Stomach (tissue), 19 donors: ENCODE measurements at places on chromosomes 5 and 9. TPM values are rescaled to one million over a fixed set of nuclear protein-coding genes. Genes with fewer than 3 reads are reported as not detected.
A peak's percentile ranks its signal among the peaks of the same experiment; 100 is the strongest.

Gene ARSI
- polyA plus RNA-seq = 0.35 TPM

Gene BARHL1
- not detected for polyA plus RNA-seq

Gene EXOSC2
- 14.5 TPM for polyA plus RNA-seq

Gene CDO1
- 1.8 TPM for polyA plus RNA-seq

DNA sequence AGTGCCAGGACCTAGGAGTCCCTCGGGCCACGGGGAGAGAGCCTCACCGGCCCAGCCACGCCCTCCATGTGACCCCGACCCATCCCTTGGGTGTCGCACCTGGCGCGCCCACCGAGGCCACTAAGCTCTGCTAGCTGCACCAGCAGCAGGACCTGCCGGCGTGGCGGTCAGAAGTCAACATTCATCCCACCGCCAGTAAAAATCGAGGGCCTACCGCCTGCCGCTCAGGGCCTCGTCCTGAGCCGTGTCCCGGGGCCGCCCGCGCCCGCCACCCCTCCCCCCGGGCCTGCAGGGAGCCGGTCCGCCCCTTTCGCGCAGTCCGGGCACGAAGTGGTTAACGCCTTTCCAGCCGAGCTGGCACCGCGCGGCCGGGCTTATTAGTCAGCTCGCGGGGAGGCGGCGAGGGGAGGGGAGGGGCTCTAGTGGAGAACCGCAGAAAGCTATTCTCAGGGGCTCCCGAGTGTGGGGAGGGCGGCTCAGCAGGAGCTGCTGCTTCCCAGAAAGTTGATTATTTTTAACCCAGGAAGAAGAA, 124.4 kb downstream of the C9orf50 start:
- peaks cover 97% of the 10 kb centered on the region for H3K4me1 ChIP-seq
- DNase-seq = peak; percentile 96
- H3K27me3 ChIP-seq = no peaks in the 10 kb centered on the region
- H3K4me3 ChIP-seq = peak overlapping the region; percentile 55
- H3K36me3 ChIP-seq = peaks cover 8% of the 10 kb centered on the region

DNA sequence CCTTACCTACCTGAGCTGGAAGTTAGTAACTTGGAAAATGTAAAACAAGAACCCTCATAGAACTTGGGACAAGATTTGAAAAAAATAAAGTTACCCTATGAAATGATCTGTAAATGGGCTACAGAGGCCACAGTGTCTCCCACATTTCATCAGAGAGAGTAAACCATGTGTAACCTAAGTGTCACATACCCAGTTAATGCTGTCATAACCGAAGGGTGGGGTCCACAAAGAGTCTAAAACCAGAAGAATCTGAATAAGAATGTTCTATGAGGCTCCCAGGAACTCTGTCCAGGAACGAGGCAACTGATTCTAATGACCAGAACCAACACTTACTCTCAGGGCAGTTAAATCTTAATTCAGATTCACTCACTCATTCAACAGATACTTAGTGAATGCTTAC, 1.0 kb upstream of the FAM13B start:
- no peak for DNase-seq
- H3K27me3 ChIP-seq = no peaks in the 10 kb centered on the region
- peaks cover 49% of the 10 kb centered on the region for H3K4me1 ChIP-seq
- peak overlapping the region; percentile 98 for H3K27ac ChIP-seq
- no peaks in the 10 kb centered on the region for H3K36me3 ChIP-seq

DNA sequence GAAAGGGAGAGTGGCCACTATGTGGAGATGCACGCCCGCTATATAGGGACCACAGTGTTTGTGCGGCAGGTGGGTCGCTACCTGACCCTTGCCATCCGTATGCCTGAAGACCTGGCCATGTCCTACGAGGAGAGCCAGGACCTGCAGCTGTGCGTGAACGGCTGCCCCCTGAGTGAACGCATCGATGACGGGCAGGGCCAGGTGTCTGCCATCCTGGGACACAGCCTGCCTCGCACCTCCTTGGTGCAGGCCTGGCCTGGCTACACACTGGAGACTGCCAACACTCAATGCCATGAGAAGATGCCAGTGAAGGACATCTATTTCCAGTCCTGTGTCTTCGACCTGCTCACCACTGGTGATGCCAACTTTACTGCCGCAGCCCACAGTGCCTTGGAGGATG, 19.8 kb downstream of the RGMB start:
- DNase-seq = no peak
- peaks cover 20% of the 10 kb centered on the region for H3K36me3 ChIP-seq
- H3K4me3 ChIP-seq = no peak overlapping the region

- peaks cover 14% of the 10 kb centered on the region for H3K4me1 ChIP-seq
- H3K27ac ChIP-seq = no peak overlapping the region
Measured at GRCh38 chr9:109289931-109290330, 30.9 kb downstream of the EPB41L4B start.

DNA sequence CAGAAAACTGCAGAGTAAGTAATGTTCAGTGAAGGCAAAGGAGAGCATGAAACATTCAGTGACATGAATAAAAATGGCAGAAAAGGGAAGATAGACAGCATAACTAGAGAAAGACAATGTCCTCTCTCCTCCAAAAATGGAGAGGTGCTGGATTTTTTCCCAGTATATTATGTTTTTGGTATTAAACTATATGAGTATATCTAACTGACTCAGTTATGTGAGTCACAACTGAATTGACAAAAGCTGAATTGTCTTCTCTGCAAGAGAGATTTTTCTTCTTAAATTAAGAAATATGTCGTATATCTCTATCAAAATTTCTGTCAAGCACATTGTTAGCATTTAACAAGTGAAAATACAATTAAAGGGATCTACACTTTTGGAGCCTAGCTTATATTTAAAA, 375.1 kb downstream of the CHSY3 start:
- H3K27ac ChIP-seq = no peak overlapping the region
- no peaks in the 10 kb centered on the region for H3K36me3 ChIP-seq
- no peak for DNase-seq
- no peaks in the 10 kb centered on the region for H3K4me1 ChIP-seq
- H3K4me3 ChIP-seq = no peak overlapping the region

GRCh38 chr9:91536211-91536691, 112.6 kb upstream of the NFIL3 start:
- DNase-seq = peak; percentile 82
- H3K36me3 ChIP-seq = no peaks in the 10 kb centered on the region
- H3K27ac ChIP-seq = no peak overlapping the region

- H3K4me1 ChIP-seq = no peaks in the 10 kb centered on the region
- no peaks in the 10 kb centered on the region for H3K27me3 ChIP-seq
- no peak overlapping the region for H3K27ac ChIP-seq
- DNase-seq = peak; percentile 19
- no peak overlapping the region for H3K4me3 ChIP-seq
- H3K36me3 ChIP-seq = no peaks in the 10 kb centered on the region
Measured at GRCh38 chr5:42666869-42667268, 89.7 kb upstream of the CCDC152 start.

DNA sequence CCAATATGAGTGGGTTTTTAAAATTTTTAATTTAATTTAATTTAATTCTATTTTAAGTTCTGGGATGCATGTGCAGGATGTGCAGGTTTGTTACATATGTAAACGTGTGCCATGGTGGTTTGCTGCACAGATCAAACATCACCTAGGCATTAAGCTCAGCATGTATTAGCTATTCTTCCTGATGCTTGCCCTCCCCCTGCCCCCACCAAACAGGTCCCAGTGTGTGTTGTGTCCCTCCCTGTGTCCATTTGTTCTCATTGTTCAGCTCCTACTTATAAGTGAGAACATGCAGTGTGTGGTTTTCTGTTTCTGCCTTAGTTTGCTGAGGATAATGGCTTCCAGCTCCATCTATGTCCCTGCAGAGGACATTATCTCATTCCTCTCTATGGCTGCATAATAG, 35.0 kb upstream of the ANKRD33B start:
- H3K27ac ChIP-seq = no peak overlapping the region
- H3K36me3 ChIP-seq = no peaks in the 10 kb centered on the region
- no peak for DNase-seq
- no peak overlapping the region for H3K4me3 ChIP-seq
- H3K4me1 ChIP-seq = no peaks in the 10 kb centered on the region

DNA sequence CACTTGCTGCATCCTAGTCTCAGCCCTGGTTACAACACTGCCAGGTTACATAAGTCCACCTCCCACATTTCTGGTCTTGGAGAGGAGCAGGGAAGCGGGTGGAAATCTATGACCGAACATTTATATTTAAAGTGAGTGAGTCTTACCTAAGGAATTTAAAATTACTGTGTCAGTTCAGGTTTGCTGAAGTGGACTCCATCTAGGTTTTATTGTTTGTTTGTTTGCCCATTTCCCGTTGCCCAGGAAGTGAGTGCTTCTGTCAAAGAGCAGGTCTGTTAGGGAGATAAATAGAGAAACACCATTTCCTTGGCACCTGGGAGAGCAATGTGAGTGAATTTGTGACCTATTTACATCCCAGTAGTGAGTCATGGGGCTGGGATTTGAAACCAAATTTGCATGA, 179.5 kb downstream of the KIF4B start:
- no peaks in the 10 kb centered on the region for H3K36me3 ChIP-seq
- H3K27ac ChIP-seq = no peak overlapping the region
- DNase-seq = no peak
- no peaks in the 10 kb centered on the region for H3K4me1 ChIP-seq
- H3K27me3 ChIP-seq = no peaks in the 10 kb centered on the region
- H3K4me3 ChIP-seq = no peak overlapping the region

- H3K4me1 ChIP-seq = no peaks in the 10 kb centered on the region
- peak; percentile 11 for DNase-seq
Measured at GRCh38 chr5:2282893-2283292, 400.2 kb upstream of the IRX4 start.

DNA sequence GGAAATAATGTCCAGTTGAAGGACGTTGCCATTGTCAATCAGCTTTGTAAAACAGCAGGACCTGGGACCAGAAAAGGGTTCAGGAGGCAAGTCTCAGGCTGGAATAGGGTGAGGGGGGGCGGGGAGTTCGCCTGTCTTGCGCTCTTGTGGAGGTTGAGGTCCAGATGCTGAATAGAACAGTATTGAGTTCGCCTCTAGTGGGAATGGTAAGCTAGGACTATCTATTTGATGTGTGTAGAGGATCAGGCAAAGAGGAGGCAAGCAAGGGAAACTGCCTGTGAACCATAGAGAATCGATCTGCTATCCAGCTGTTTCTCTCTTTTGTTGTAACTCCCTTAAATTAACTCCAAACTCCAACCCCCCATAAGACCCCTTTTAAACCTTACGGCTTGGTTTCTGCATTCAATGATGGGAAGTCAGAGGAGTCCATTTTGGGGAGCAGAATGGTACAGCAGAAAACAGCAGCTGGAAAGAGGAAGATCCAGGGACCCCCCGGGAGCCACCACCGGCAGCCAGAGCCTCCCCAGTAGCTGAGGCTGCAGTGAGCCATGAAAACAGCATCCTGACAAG, 133.7 kb downstream of the SLC28A3 start:
- no peaks in the 10 kb centered on the region for H3K27me3 ChIP-seq
- H3K36me3 ChIP-seq = no peaks in the 10 kb centered on the region
- H3K4me3 ChIP-seq = no peak overlapping the region
